ENCODE measurements at places on chromosomes 7 and 10.

DNA sequence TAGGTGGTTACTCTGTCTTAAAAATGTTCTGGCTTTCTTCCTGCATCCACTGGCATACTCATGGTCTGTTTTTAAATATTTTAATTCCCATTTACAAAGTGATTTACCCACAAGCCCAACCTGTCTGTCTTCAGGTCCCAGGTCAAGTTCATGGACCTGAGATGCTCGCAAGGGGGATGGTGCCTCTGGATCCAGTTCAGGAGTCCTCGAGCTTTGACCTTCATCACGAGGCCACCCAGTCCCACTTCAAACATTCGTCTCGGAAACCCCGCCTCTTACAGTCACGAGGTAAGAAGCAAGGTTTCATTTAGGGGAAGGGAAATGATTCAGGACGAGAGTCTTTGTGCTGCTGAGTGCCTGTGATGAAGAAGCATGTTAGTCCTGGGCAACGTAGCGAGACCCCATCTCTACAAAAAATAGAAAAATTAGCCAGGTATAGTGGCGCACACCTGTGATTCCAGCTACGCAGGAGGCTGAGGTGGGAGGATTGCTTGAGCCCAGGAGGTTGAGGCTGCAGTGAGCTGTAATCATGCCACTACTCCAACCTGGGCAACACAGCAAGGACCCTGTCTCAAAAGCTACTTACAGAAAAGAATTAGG lies 8.7 kb downstream of the ZKSCAN1 start:
- no peak for DNase-seq

- no peak for DNase-seq
These were observed 76.1 kb upstream of the PDSS1 start for GRCh38 chr10:26621243-26621888.

DNA sequence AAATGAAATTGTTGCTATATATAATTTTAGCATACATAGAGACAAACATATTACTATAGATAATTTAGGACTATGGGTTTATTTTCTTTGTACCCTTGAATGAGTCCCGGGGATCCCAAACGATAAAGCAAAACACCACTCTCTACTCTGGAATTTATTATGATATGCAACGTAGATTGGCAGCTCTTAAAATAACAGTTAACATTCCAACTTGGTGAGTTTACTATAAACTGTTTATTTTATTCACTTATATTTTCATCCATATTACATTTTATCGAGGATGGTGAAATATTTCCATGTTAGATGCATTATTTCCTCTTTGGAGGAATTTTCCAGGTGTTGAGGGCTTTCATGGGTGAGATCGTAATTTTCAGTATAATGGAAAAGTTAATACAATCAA lies 138.7 kb upstream of the DGKB start:
- DNase-seq, result no peak

- DNase-seq, result peak; percentile 16
These were observed 40.3 kb downstream of the COL17A1 start for GRCh38 chr10:104045151-104046089.

DNA sequence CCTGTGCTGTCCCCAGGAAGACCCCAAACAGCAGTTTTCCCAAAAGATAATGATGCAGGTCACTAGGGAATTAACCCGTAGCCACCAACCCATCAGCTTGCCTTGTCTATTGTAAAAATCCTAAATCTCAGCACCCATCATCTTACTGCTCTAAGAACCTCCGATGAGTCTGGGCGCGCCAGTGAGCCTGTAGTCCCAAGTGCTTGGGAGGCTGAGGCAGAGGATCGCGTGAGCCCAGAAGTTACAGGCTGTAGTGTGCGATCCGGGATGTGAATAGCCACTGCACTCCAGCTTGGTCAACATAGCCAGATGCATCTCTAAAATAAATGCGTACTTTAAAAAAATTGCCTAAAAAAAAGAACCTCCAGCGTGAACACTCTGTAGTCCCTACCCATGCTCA lies 951 bp downstream of the AS3MT start:
- no peak for DNase-seq

Data from occipital lobe (tissue), 3 donors.